Putamen (tissue), 1 donor: ENCODE measurements at places on chromosomes 2 and 18.

- no peak for DNase-seq
Measured at GRCh38 chr2:76159042-76159648, 448.4 kb upstream of the GCFC2 start.

GRCh38 chr2:446303-446874 is 158.5 kb upstream of the ALKAL2 start:
- no peak for DNase-seq

GRCh38 chr18:31497836-31498573 is at the start of gene DSG2:
TSS of gene DSG2 (plus strand) at chr18:31498177. CDS start at chr18:31498252, 75 bp downstream.
- DNase-seq, result no peak

DNA sequence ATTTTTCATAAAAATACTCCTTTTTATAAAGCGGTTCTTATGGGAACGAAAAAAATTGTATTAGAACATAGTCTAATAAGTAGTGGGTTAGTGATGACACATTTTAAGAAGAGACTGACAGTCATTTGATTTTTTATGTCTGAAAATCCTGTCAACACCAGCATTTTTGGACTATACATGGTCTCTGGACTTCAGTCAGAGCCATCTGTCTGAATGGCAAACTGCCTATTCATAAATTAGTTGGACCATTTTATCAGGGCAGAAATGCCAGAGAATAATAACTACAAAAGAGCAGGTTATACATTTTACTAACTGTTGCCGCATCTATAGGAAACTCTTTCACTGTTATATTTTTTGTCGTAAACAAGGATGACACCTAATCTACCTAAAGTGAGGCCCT is 437.6 kb downstream of the ZNF804A start:
- no peak for DNase-seq

- DNase-seq, result no peak
Measured at GRCh38 chr2:72694715-72695496, 130.9 kb downstream of the EXOC6B start.
